ENCODE measurements at places on chromosomes 12 and 14. TPM values are rescaled to one million over a fixed set of nuclear protein-coding genes. Genes with fewer than 3 reads are reported as not detected.

- DNase-seq = no peak
Observed at GRCh38 chr14:103298620-103299019, 35.4 kb upstream of the EIF5 start.

DNA sequence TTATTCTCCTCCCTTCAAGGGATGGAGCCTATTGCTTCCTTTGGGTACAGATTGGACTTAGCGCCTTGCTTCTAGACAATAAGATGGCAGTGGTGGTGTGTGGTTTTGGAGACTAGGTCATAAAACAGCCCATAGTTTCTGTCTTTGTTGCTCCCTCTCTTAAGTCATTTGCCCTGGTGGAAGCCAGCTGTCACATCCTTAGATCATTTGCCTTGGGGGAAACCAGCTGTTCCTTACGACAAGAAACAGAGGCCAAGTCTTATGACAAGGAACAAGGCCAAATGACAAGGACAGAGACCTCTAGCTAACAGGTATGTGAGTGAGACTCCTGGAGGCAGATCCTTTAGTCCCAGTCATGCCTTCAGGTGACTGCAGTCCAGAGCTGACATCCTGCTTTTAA lies 9.2 kb upstream of the PALS1 start:
- DNase-seq = no peak

DNA sequence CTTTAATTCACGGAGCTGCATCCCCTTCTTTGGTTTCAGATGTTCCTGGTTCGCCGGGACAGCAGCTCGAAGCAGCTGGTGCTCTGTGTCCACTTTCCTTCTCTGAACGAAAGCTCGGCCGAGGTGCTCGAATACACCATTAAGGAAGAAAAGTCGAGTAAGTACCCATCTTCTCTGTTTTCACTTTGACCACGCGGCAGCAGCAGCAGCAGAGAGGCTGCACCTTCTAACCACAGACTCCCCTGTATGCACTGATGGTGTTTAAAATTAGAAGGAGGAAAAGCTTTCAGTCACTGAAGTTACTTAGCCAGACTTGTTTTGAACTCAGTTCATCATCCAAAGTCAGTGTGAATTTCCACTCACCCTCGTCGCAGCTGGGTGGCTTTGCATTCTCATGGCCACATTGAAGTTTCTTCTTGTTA lies 63.8 kb downstream of the RIN3 start:
- no peak for DNase-seq

Gene AQP2
- not detected for total RNA-seq

All from activated B cell treated with CpG ODN at 0.5 μM for 24 hours (primary cell).